ENCODE measurements at places on chromosomes 5 and 9. TPM values are rescaled to one million over a fixed set of nuclear protein-coding genes. Genes with fewer than 3 reads are reported as not detected.

Gene RNF183
- total RNA-seq, result not detected

- no peak for DNase-seq
Measured at GRCh38 chr5:95317687-95318086, 32.8 kb upstream of the MCTP1 start.

DNA sequence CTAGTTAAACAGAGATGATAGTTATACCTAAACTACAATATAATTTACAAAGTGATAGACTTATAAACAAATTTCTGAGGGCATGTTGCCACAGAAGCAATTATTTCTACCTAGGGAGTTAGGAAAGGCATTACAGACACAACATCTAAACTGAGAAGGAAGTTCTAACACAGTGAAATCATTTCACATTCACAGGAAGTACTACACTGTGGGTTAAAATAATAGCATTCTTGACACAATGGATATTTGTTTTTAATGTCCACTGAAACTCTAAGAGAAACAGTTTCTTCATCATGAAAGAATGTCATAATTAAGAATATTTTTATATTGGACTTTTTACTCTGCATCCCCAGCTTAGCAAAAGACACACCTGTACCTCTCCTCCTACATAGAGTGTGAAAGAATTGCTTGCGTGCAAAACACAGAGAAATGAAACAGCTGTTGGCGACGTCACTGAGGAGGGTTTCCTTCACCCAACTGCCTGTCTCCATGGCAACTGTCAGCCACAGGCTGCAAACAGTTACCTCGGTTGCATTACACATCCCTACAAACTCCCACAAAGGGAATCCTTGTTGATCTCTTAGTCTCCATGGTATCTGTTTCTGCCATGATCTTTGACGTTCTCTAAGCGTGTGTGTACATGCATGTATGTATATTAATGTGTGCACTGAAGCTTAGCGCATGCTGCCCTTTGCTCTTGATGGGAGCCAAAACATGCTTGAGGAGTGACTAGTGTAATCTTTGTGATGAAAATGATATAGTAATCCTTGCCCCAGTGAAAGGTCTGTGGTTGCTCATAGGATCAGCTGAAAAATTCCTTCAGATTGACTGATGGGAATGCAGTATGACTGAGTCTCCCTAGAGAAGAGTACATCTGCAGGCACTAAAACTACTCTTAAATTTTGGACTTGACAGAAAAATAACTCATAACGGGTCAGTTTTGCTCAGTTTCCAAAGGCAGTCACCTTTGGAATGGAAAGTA lies 168.5 kb downstream of the ACTL7B start:
- no peak for DNase-seq

Gene ASTN2
- 7.6 TPM for total RNA-seq

GRCh38 chr5:139903795-139904565 lies 108.4 kb downstream of the PSD2 start:
- DNase-seq, result no peak

GRCh38 chr5:34022121-34022705 lies 14.4 kb upstream of the AMACR start:
- DNase-seq, result no peak

Gene ST8SIA4
- total RNA-seq, result 1.6 TPM

GRCh38 chr9:83166372-83166771 lies 103.4 kb upstream of the RASEF start:
- no peak for DNase-seq

Gene MTAP
- total RNA-seq, result 31.6 TPM

- DNase-seq, result no peak
Measured at GRCh38 chr9:135992486-135993408, 31.6 kb upstream of the UBAC1 start.

Gene ROR2
- total RNA-seq, result 0.12 TPM

GRCh38 chr9:116149844-116150243 lies 3.7 kb upstream of the PAPPA start:
- DNase-seq, result no peak

GRCh38 chr5:125974679-125975078 lies 448.5 kb upstream of the GRAMD2B start:
- DNase-seq, result no peak

- no peak for DNase-seq
Measured at GRCh38 chr5:172528440-172528839, 74.1 kb upstream of the SH3PXD2B start.

GRCh38 chr9:110443146-110443865 lies 105.6 kb upstream of the TXNDC8 start:
- no peak for DNase-seq

Measured in glomerular endothelial cell (primary cell).